ENCODE measurements at places on chromosomes 12 and 14.

DNA sequence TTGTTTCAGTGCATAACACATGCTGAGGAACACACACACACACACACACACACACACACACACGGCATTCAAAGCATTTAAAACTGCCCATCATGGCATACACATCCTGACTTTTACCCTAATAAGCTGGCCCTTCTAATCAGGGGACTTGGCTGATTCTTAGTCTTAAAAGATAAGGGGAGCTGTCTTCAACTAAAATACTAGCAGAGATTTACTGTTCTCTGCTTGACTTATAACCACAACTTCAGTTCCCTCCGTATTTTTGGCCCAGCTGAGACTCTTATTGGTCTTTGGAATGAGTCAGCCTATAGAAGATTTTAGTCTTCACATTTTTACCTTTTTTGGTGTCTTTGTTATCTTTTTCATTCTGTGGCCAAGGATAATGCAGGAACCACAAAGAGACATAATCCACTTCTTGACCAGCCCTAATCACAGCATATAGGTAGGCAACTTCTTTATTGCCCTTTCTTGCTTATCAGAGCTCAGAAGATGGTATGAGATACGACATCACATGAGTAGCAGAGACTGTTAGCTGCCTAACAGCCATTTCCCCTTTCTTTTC, 25.1 kb upstream of the SLC8A3 start:
- DNase-seq: no peak

- no peak for DNase-seq
Measured at GRCh38 chr14:105141486-105142281, 26.9 kb downstream of the JAG2 start.

- DNase-seq: no peak
Measured at GRCh38 chr14:96806836-96807235, 9.7 kb downstream of the VRK1 start.

GRCh38 chr14:36207500-36207899, 31.0 kb upstream of the PTCSC3 start:
- no peak for DNase-seq

DNA sequence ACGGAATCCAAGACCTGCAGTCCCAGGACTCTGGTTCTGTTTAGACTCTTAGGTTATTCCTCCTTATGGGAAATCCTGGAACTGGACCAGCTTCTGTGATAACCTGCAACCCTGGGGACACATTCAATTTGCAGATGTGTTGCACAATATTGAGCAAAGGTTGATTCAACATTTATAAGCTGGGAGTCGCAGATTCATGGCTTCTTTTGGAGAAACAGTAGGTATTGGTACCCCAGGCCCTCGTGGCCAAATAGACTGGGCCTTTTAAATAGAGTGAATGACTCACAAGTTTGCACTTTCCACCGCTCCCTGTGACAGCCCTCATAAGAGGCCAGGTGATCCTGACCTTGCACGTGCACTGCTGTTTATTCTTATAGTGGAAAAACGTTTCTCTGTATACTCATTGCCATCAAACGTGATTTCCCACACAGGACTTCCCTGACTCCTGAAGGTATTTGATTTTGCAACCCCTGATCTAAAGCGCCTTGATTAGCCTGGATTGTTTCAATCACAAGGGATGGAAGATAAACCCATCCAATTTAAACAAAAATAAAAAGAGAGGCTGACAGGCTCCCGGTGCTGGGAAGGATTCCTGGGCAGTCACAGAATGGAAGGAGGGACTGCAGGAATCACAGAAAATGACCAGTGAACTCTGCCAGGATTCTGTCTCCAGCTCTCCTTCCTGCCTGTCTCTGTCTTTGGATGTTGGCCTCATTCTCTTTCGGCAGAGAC, 98.0 kb downstream of the VCPKMT start:
- DNase-seq: no peak

GRCh38 chr12:39300799-39301198, 142.1 kb downstream of the KIF21A start:
- no peak for DNase-seq
